ENCODE measurements at places on chromosomes 1 and 21.
A peak's percentile ranks its signal among the peaks of the same experiment; 100 is the strongest.

- DNase-seq, result no peak
Measured at GRCh38 chr21:41948078-41948895, 5.5 kb downstream of the C2CD2 start.

DNA sequence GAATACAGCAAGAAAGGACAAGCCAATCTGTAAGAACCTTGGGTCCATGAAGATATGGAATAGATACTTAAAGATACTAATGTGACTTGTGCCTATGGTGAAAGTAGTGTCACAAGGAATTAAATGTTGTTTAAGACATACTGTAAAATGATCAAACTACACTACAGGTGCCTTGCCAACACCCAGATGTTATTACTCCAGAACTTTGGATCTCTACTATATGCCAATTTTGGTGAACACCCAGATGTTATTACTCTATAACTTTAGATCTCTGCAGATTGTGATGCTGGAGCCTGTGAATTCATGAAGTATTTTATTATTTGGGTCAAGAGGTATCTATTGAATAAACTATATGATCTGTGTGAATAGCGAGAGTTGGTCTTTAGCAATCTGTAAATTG, 59.9 kb upstream of the B3GALT5 start:
- no peak for DNase-seq

DNA sequence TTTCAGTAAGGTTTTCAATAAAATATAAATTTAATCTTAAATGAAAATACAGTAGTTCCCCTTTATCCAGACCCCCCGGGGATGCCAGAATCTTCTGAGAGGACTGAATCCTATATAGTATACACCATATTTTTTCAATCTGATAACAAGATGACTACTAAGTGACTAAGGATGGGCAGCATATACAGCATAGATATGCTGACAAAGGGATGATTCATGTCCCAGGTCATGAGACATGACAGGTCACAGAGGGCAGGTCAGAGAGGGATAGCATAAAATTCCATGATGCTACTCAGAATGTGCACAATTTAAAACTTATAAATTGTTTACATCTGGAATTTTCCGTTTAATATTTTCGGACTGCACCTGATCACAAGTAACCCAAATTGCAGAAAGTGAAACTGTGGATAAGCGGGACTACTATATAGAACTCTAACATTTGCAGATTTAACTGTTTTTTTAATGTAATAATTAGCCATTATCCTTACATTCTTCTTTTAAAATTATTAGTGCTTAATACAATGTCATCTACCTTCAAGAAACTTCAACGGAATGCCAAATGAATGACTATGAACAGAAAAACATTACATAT, 48.8 kb downstream of the LRRC40 start:
- DNase-seq, result peak; percentile 17

DNA sequence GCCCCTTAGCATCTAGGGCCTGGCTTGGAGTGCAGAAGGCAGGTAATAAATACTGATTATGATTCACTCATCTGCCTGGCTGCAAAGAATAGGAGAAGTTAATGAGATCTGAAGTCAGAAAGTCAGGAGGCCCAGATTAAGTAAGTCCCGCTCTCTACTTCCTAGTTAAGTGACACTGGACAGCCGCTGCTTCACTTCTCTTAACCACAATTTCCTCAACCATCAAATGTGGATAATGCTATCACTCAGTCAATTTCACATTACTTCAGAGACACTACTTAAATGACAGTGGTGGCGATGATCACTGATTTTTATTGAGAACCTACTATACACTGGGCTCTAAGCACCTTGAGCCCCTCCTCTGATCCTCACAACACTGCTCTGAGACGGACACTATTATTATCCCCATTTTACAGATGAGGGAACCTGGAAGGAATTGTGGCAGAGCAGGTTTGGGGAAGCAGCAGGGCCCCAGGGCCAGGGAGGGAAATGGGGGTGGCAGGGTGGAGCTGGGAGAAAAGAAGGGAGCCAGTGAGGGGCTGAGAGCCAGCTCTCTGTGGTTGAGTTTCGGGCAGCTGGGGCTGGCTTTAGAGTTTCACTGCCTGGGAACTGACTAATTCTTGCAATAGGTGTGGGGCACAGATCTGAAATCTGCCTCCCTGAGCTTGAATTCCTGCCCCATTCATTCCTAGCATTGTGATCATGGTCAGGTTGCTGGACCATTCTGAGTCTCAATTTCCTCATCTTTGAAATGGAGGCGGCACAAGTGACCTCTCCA, 2.4 kb upstream of the E2F2 start:
- no peak for DNase-seq

- DNase-seq, result peak; percentile 51
Measured at GRCh38 chr1:8284127-8284526, 33.8 kb upstream of the SLC45A1 start.

GRCh38 chr1:151514366-151514765, 3.2 kb downstream of the CGN start:
- DNase-seq, result no peak

GRCh38 chr1:201906336-201906735, 17.6 kb downstream of the SHISA4 start:
- no peak for DNase-seq

GRCh38 chr1:48746906-48747305, 29.8 kb downstream of the BEND5 start:
- DNase-seq, result no peak

DNA sequence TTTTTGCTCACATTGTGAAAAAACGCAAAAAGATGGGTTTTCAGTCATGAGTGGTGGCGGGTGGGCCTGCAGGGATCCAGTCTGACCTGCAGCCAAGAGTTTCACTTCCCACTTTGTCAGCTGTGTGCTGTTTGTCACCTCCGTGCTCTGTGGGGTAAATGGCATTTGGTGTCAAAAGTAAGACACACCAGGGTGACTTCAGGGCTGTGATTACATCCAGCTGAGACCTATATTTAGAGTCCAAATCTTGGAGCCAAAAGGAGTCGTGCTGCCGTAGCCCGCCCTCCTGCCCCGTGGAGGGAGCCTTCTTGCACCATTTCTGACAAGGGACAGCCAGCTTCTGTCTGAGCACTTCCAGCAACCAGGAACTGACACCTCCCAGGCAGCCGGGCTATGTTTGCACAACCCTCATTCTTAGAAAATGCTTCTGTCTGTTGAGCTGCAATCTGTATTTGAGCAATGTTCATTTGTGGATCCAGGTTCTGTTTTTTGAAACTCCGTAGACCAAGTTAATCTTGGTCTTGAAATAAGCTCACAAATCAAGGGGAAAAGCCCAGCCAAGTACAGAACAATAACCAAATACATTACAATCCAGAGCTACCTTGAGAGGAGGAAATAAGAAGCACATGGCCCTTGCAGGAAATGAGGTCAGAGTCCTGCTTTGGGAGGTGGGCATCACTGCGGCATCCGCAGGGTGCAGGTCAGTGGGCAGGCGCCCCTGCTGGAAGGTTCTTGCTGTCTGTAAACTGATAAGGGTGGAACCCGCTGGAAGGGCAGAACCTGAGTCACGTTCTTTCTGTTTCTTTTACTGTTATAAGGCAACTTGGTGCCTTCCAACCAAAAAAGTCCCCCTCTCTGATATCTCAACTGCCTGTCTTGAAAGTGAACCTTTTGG, 14.4 kb downstream of the ABCG1 start:
- DNase-seq, result no peak

DNA sequence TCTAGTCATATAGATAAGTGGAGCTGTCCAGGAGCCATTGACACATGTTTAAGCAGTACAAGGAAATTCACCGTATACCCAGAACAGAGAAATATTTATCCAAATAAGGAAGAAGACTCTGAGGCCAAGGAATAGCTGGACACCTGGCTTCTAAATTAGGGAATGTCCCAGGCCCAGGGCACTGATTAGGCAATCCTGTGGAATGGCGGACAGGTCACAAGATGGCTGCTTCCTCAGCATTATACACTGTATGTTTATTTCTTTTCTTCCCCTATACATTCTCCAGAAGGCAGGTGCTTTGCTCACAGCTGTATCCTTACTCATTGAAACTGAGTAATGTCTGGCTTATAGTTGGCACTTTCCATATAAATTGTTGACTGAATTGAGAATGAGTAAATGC, 59.4 kb downstream of the ST6GALNAC3 start:
- no peak for DNase-seq

- no peak for DNase-seq
Measured at GRCh38 chr1:244919320-244920282, 55.3 kb upstream of the HNRNPU start.

DNA sequence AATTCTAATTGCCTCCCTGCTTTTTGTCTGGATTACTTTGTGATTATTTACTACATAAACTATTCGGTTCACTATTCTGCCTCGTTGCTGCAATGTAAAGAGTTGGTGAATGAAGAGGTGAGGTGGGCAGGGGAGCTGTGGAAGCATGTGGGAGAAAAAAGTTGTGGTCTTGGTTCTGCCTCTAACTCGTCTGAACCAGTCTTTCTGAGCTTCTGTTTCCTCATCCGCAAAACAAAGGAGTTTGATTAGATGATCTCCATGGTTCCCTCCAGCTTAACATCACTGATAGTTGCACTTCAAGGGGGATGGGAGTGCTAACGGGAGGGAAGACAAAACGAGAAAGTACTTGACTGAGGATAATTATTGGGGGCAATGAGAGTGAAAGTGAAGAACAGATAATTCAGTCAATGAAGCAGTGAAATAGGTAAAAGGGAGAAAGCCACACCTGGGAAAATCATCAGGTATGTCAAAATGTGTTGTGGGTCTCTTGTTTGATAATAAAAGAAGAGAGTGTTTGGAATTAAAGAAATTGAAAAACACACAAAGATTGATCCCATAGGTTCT, 26.2 kb upstream of the UHMK1 start:
- DNase-seq, result no peak

DNA sequence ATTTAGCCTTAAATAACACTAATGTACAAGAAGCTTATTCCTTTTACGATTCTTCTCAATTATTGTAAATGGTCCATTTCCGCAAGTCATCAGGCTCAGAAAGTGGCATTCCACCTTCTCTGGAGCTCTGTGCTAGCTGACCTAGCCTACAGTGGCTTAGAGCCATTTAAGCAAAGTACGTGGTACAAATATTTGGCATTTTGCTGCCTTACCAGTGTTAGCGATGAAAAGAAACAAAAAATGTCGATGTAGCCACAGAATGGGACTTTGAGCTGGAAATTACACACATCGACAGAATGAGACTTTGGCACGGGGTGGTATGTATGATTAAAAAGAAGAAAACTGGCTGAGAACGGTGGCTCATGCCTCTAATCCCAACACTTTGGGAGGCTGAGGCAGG, 26.1 kb downstream of the OVAAL start:
- no peak for DNase-seq

DNA sequence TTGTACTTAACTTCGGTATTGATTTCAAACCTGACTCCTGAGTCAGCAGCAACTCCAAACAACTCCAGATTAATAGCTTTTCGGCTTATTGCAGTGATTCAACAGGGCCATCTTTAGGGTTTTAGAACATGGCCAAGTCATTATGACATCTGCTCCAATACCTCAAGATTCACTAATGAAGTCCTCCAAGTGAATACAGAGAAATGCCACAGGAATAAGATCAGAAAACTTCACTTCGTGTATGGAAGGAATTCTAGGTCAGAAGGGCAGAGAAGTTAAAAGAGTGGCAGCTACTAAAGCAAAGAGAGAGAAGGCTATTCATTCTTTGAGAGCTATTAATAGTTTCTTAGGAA, 7.6 kb upstream of the C1orf116 start:
- DNase-seq, result peak; percentile 74

DNA sequence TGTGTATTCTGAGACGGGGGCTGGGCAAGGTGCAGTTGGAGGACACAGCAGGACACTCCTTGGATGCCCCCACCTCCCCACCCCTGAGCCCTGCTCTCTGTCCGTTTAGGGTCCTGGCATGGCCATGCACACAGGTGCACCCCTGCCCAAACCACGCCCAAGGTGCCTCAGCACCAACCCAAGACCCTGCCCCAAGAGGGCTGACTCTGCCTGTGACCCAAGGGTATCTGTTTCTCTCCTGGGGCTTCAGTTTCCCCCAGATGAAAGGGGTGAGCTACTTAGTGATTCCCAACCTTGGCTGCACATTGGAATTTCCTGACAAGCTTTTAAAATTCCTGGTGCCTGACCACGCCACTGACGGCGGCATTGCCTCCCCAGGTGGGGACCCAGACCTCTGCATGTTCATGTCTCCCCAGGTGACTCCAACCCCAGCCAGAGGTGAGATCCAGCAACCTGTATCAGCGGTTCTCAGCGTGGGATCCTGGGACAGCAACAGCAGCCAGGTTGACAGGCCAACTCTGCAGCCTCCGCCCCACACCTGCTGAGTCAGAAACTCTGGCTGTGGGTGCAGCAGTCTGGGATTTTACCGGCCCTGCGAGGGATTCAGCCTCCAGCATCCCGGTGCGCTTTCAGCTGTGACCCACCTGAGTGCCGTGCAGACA, 483.4 kb downstream of the NPHP4 start:
- no peak for DNase-seq

GRCh38 chr1:235342471-235342870, 14.1 kb downstream of the GGPS1 start:
- no peak for DNase-seq

DNA sequence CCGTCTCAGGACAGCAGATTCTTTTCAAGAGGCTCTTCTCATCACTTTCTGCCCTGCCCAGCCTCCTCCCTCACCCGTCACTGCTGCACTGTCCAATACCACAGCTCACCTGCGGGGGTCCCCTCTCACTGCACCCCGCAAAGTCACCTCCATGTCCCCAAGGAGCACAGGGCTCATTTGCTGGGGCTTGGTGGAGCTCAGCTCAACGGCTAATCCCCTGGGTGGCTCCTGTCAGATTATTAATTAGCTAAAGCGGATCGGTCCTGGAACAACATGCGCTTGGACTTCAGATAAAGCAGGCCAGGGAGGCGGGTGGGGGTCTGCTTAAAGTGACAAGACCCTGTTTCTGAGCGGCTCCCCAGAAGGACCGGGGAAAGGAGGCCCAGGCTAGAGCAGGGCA, 43.1 kb downstream of the CASZ1 start:
- DNase-seq, result no peak

DNA sequence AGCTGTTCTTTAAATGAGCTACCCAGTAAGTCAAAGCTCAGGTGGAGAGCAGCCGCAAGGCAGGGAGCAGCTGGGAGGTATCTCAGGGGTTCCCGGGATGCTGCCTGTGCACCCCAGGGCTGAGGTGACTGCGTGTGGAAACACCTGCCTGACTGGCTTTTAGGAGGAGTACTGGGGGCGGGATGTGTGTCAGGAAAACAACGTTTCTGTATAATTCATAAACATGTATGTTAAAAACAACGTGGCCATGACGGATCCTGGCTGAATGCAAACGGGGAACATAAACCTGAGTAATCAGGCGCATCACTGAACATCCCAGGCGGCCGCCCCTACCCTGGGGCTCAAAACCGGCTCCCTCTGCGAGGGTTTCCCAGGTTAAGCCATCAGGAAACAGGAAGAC, 1.5 kb downstream of the C1orf159 start:
- DNase-seq, result no peak

GRCh38 chr1:214573386-214574318, 22.2 kb upstream of the PTPN14 start:
- peak; percentile 49 for DNase-seq
